CD4-positive, alpha-beta T cell treated with Interleukin-12 subunit alpha and Interleukin-12 subunit beta, for 1 hour (primary cell): ENCODE measurements at places on chromosomes 4 and X.

GRCh38 chr4:53800741-53801140 lies 209.5 kb upstream of the LNX1 start:
- no peak for DNase-seq

GRCh38 chrX:23919706-23920320 lies 12.0 kb downstream of the CXorf58 start:
- no peak for DNase-seq

DNA sequence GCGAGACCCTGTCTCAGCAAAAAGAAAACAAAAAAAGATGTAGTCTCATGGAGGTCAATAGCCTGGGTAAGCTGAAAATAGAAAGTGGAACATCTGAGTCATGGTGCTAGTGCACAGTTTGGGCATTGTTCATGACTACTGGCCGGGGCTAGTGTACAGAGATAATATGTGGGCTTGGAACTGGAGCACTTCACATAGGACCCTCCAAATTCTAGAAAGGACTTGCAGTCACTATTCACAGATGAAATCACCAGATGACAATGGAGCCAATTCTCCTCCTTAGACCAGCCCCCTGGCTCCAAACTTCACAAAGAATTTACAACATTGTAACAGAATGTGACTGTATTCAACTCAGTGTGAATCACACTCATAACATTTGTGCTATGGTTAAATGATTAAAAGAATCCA lies 367.8 kb upstream of the SLC7A11 start:
- DNase-seq, result no peak

DNA sequence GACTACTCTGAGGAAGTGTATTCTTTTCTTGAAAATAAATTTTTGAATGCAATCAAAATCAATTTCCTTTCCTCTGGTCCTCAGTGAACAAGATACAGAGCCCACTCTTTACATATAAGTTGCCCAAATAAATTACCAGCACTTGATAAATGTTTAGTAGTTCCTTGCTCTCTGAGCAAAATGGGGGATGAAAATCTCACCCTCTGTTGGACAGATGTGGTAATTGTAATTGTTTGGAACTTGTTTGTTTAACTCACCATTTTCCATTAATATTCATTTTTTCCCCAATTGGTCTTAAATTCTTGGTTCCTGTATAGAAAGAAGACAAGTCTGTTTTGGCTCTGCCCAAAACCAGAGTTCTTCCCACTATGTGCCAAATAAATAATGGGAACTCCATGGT lies 146.3 kb downstream of the LDB2 start:
- no peak for DNase-seq

DNA sequence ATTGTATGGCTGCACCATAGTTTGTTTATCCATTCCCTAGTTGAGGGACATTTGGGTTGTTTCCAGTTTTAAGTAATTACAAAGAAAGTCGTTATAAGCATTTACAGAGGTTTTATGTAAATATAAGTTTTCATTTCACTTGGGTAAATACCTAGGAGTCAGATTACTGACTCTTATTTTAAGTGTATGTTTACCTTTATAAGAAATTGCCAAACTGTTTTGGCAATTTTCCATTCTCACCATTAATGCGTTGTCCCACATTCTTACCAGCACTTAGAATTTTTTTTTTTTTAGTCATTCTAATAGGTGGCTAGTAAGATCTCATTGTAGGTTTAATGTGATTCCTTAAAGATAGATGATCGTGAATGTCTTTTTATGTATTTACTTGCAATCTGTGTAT lies 121.5 kb upstream of the NR3C2 start:
- no peak for DNase-seq

DNA sequence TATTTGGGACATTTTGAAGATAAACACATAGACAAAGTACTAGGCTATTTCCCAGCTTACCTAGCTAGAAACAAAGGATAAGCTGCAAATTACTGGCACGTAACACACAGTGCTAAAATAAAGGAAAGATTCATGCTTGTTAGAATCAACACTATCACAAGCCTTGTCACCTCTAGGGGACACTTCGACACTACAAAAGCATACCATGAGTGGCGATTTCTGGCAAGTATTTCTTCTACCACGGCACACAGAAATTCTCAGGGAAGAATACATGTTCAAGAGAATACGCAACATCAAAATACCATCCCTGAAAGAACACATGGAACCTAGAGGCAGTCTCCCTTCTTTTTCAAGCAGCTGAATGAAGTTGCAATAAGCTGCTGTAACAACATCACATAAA lies 5.1 kb downstream of the MECP2 start:
- DNase-seq, result no peak

DNA sequence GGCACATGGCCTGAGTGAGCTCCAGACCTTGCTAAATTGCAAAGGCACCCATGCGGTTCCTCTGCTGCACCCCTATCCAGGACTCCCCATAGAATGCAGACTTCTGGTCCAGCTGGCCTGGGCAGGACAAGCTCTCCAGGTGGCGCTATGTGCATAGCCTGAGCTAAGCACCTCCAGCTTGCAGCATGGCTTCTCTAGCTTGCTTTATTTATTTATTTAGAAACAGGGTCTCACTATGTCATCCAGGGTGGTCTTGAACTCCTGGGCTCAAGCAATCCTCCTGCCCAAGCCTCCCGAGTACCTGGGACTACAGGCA lies 5.5 kb upstream of the WFS1 start:
- peak; percentile 20 for DNase-seq
